ENCODE measurements at places on chromosomes 3 and 15.

- peak; percentile 95 for DNase-seq
These were observed at the start of gene TRIP4 for GRCh38 chr15:64387562-64388168. Gene TRIP4, plus strand, starts transcription at chr15:64387836. Its CDS starts 28 bp downstream, at chr15:64387864.

- peak; percentile 33 for DNase-seq
These were observed 60.5 kb downstream of the ITGB5 start for GRCh38 chr3:124826703-124827102.

GRCh38 chr3:45435961-45436360 lies 47.6 kb downstream of the LARS2 start:
- DNase-seq, result no peak

DNA sequence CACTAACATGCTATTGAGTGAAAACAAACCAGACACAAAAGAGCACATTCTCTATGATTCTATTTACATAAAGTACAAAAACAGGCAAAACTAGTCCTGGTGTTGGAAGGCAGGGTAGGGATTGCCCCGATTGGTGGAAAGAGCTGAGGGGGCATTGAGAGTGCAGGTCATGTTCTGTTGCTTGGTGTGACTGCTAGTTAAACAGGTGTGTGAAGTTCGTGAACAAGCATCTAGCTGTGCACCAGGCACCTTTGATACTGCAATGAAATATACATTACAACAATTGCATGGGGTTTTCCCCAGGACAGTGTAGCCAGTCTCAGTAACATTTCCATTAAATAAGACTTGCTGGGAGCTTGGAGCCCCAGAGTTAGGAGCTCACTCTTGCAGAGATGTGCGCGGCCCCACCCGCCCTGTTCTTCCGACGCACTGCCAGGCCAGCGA lies 26.3 kb upstream of the THRB start:
- no peak for DNase-seq

DNA sequence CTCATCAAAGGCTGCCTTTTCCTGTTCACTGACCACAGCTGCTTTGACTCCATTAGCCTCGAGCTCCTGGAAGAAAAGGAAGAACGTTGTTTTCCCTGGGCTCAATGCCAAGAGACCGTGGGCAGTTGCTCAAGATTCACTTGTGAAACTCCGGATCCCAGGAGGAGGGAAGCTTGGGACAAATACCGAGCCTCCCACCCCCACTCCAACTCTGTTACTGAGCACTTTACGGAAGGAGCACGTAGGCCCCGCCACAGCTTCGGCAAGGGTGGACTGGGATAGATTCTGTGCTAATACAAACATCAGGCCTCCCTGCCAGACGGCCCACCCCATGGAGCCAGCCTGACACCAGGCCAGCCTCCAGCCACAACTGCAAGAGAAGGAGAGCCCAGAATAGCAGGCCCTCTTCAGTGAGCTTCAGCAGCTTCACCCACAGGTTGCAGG lies 10.8 kb upstream of the FANCD2 start:
- peak; percentile 30 for DNase-seq

- DNase-seq, result no peak
These were observed 107.1 kb downstream of the PLD1 start for GRCh38 chr3:171703144-171703543.

DNA sequence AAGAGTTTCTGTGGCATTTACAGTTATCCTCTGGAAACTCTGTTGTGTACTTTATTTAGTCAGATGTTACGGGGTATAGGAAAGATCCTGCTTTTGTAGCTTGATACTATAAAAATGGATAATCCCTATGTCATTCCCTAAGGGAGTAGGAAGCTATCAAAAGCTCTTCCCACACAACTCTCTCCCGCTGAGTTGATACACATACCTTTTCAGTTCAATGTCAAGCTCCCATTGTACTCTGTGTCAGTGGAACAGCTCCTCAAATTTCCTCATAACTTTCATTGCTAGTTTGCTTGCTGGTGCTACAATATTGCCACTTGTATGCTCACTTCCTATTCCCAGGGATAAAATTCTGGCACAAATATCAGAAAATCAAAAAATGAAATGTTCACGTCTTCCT lies 893.3 kb upstream of the GBE1 start:
- no peak for DNase-seq

GRCh38 chr15:35206060-35206675 lies 121.1 kb upstream of the NANOGP8 start:
- no peak for DNase-seq

DNA sequence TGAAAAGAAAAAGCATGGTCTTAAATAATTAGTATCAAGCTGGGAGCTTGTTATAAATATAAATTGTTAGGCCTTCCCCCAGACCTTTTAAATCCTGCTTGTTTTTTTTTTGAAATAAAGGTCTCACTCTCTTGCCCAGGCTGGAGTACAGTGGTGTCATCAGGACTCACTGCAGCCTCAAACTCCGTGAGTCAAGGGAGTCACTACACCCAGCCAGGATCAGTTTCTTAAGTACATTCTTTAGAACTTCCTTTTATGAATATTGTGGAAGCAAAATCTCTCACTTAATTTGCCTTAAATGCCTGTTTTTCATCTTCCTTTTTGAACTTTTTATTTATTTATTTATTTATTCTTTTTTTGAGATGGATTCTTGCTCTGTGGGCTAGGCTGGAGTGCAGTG lies 20.8 kb upstream of the DENND4A start:
- DNase-seq, result no peak

GRCh38 chr15:66647358-66647757 lies 54.7 kb upstream of the SMAD6 start:
- DNase-seq, result no peak

GRCh38 chr3:170414202-170414663 lies 4.4 kb upstream of the CLDN11 start:
- DNase-seq, result peak; percentile 78

DNA sequence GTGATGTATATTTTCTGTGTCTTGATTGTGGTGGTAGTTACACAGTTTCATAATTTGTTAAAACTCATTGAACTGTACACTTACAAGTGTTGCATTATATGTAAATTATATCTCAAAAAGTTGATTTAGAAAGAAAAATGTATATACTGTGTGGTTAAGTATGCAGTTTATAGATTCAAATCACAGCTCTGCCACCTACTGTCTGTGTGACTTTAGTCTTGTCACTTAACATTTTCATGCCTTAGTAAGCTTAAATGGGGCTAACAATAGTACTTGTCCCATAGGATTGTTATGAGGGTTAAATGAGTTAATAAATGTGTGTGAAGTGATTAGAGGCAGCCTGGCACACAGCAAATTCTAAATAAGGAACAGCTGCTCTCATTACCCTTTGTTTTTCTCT lies 120.9 kb upstream of the P2RY1 start:
- no peak for DNase-seq

- no peak for DNase-seq
These were observed 557.2 kb downstream of the EPHB1 start for GRCh38 chr3:135352213-135352612.

DNA sequence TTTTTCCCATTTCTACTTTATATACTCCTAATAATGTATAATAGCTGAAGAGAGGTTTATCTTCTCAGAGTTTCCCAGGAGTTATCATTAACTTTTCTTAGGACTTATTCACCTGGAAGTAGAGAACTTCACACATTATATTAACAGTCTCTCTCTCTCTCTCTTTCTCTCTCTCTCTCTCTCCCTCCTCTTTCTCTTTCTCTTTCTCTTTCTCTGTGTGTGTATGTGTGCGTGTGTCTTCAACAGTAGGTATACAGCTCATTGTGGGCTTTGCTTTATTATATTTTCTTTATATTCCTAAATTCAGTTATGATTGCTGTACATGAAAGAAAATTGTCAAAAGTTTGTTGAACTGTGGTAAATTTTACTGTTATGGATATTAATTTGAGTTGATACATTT lies 353.8 kb downstream of the ROBO1 start:
- DNase-seq, result no peak
